ENCODE measurements at places on chromosomes 5 and 9.

- DNase-seq, result peak; percentile 25
Measured at GRCh38 chr5:139137697-139138096, 60.5 kb downstream of the SIL1 start.

GRCh38 chr9:131277287-131277909 lies 1.1 kb upstream of the FAM78A start:
- DNase-seq, result no peak

GRCh38 chr5:59506285-59506877 lies 387.1 kb downstream of the PDE4D start:
- DNase-seq, result peak; percentile 45

GRCh38 chr5:132020568-132021339 lies 9.3 kb upstream of the ACSL6 start:
- DNase-seq, result no peak

GRCh38 chr5:81606150-81606549 lies 144.7 kb downstream of the SSBP2 start:
- DNase-seq, result no peak

DNA sequence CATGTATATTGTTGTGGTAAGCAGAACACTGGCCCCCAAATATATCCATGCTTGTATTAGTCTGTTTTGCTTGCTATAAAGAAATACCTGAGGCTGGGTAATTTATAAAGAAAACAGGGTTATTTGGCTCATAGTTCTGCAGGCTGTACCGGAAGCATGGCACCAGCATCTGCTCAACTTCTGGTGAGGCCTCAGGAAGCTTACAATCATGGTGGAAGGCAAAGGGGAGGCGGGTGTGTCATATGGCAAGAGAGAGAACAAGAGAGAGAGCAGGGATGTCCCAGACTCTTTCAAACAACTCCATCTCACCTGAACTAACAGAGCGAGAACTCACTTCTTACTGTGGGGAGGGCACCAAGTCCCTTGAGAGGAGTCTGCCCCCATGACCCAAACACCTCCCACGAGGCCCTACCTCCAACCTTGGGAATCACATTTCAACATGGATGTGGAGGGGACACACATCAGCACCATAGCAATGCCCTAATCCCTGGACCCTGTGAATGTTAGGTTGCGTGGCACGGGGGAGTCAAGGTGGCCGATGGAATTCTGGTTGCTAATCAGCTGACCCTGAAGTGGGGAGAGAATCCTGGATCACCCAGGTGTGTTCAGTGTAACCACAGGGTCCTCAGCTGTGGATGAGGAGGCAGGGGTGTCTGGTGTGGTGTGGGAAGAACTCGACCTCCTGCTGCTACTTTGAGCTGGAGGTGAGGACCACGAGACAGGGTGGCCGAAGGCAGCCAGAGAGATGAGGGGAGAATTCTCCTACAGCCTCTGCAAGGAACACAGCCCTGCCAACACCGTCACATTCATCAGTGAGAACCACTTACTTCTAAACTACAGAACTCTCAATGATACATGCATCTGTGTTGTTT lies 172.8 kb downstream of the AUH start:
- DNase-seq, result no peak

DNA sequence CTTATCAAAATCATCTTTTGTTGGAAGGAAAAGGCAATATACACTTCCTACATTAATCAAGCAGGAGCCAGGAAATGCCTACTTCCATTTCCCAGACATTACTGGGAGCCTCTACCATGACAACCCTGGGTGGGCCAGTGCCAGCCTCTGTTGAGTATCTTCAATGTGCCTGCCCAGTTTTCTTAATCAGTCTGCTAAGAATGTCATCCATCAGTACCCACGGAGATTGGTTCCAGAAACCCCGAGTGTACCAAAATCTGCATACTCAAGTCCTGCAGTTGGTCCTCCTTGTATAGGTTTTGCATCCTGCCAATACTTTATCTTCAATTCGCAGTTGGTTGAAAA lies 82.4 kb downstream of the MARCHF3 start:
- DNase-seq, result no peak

GRCh38 chr5:137501846-137502406 lies 2.8 kb upstream of the SPOCK1 start:
- DNase-seq, result no peak

- no peak for DNase-seq
Measured at GRCh38 chr5:164153469-164154172, 648.2 kb downstream of the MAT2B start.

GRCh38 chr5:93151121-93151520 lies 429.9 kb downstream of the NR2F1-AS1 start:
- DNase-seq, result no peak

- no peak for DNase-seq
Measured at GRCh38 chr5:178423431-178423830, 166.8 kb downstream of the COL23A1 start.

- no peak for DNase-seq
Measured at GRCh38 chr5:180595381-180596114, 4.2 kb upstream of the SCGB3A1 start.

- no peak for DNase-seq
Measured at GRCh38 chr5:83492331-83492730, 20.8 kb downstream of the VCAN start.

DNA sequence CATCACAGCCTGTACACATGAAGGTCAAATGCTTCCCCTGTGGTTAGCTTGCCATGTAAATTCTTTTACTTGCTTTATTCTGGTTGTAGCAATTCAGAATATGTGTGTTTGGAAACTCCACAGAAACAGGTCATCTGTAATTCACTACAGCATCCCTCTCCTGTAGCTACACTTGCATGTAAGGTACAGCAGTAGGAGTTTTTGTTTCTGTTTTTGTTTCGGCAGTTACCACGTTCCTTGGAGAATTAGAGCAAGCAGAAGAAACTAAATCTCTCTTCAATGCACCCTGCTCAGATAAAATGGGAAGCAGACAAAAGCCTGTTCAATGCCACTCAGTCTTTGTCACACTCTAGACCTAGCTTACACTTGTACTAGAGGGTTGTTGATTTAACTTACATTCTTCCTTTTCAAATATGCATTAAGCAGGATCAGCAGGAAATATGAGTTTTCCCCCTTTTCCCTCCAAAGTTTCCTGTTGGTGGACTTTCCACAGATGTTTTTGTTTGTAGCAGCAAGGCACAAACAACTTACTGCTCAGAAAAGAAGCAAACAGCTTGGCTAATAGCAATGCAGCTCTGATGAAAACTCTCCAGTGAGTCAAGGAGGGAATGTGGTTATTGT lies 80.9 kb downstream of the YIPF5 start:
- DNase-seq, result no peak

DNA sequence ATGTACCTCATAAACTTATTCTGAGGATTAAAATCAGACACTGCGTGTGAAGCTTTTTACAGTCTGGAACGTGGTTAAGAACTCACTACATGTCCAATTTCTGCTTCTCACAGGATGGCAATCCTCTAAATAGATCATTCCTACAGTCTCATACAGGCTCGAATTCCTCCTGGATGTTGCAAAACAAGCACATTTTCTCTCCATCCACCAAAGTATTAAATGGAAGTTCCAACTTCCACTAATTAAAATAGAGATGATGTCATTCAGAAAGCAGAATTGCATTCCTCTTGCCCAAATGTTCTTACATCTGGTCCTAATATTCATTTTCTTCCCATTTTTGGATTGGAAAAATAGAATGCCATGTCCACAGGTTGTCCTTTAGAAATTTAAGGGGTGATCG lies 145.5 kb upstream of the PCA3 start:
- DNase-seq, result no peak

DNA sequence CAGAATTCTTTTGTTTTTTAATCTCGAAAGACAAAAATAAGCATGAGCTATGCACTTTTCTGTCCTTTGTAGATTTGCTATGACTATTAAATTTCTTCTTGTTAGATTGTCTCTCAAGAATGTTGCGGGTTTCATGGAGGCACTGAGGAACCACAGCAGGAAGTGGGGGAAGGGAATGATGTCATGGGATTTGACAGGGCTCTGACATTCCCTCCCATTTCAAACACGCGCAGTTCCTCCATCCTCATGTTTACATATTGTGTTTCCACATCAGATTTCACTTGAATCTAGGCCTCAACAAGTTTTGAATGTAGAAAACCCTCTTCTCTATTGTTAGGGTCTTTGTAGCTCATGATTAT lies 154.8 kb downstream of the PALM2AKAP2 start:
- DNase-seq, result no peak

GRCh38 chr5:176388003-176388443 lies 375 bp downstream of the NOP16 start:
- peak; percentile 32 for DNase-seq
